ENCODE measurements at places on chromosomes 6 and 20.

DNA sequence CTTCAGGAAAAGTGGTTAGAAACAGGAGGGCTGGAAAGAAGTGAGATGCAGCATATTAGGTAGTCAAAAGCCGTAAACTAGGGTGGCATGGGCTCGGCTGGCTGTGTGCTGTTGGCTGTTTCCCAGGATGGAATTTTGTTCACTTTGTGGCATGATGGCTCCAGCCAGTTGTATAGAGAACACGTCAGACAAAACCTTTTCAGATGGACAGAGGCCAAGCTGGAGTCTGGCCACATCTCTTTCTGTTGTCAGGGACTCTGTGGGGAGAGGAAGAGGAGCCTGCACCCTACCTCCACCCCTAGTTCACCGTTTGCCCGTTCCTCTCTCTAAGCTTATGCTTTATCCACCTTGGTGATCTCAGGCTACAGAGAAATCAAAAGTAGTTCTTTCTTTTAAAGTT, 22.0 kb downstream of the C6orf89 start:
- no peak for DNase-seq

DNA sequence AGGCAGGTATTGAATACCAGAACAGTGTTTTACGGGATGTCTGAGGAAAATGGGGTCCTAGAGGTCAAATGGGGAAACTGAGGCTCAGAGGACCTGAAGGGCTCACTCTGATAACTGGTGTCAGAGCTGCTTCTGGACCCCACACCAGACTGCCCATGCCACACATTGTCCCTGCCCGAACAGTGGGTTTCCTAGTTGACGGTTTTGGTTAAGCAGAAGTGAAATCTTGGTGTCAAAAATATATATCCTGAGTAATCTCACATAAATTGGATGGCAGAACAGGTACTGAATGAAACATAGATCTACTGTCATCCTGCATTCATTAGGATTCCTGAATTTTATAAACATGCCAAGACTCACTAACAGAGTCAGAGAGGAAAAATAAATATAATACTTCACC, 16.3 kb downstream of the NOX3 start:
- no peak for DNase-seq

DNA sequence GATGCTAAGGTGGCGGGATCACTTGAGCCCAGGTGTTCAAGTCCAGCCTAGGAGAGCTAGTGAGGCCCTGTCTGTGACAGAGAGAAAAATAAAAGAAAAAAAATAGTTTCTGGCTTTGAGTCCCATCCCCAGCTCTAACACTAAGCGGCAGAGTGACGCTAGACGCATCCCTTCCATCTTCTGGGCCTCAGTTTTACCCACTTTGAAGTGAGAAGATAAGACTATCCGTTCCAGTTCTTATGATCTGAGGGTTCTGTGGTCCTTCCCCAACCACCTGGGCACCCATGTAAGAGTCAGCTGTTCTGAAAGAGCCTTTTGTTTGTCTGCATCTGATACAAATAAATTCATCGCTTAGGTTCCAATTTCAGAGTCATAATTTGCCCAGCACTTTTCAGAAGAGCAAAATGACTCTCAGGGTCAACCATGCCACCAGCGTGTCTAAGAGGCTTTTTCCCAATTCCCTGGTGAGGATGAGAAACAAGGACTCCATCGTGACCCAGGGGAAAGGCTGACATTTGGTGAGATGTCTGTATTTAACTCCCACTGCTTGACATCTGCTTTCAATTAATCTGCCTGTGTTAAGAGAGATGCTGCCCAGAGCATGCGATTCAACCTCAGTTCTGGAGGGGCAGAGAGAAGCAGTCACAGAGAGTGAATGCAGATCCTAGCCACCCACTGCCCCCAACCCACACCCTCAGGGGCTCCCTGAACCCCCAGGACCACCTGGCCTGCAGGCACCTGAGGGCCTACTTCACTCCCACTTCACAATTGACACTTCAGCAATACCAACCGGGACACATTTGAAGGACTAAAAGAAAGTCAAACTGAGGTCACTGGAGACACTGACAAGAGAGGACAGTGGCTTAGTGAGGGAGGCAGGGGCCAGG, 131.6 kb upstream of the TOP1 start:
- DNase-seq = no peak

- DNase-seq = no peak
Measured at GRCh38 chr6:98831057-98831958, 3.1 kb upstream of the POU3F2 start.

GRCh38 chr6:21082091-21082490, 511.5 kb upstream of the SOX4 start:
- no peak for DNase-seq

DNA sequence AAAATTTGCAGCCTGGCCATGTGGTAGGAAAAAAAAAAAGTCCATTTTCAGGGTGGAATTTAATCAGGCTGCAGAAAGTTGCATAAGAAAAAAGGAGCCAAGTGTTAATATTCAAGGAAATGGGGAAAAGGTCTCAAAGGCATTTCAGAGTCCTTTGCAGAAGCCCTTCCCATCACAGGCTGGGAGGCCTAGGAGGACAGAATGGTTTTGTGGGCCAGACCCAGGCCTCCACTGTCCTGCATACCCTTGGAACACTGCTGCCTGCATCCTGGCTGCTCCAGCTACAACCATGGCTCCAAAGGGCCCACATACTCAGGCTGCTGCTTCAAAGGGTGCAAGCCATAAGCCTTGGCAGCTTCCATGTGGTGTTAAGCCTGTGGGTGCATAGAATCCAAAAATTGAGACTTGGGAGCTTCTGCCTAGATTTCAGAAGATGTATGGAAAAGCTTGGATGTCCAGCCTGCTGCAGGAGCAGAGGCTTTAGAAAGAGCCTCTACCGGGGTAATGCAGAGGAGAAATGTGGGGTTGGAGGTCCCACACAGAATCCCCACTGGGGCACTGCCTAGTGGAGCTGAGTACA, 239.0 kb upstream of the STXBP5 start:
- DNase-seq = no peak

DNA sequence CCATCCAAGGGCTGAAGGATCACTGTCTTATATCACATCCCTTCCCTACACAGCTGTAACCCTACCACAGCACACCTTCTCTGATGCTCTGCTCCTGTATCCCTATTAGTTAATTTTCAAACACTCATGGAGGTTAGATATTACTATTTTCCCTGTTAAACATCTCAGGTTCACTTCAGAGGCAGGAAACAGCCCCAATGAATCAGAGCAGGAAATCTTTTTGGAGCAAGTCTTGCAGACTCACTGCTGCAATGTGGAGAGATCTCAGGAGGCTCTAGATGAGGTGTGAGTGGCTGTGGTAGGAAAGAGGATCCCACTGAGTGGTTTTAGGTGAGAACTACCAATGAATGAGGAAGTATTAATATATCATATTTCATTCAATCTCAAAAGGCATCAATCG, 19.7 kb upstream of the HTR1B start:
- no peak for DNase-seq

- no peak for DNase-seq
Measured at GRCh38 chr6:17656644-17657043, 50.1 kb downstream of the NUP153 start.

GRCh38 chr6:162485464-162485863, 242.1 kb downstream of the PRKN start:
- no peak for DNase-seq

DNA sequence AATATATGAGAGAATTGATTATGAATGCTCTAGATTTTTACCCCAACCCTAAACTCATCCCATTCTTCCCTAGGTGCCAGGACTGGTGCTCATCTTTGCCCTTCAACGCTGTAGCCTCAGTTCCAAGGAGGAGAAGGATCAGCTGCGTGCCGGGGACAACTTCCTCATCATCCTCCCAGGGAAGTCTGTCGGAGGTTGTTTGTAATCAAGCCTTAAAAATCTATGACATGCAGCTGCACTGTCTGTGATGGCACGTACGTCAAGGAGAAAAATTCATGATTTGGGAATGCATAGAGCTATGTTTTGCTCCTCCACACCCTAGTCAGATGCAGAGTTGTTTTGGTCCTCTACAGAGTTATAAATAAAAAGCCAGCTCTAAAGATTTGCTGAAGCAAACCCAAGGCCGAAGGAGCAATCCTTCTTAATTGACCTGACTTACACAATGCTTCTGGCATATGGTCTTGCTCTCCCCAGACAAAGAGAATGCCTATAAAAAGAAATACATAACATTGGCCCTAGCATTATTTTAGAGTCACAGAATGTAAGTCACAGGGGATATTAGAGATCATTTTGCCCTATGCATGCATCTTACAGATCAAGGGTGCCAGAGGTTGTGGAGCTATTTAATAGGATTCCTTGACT, 244.2 kb downstream of the HIVEP2 start:
- DNase-seq = no peak

Data from epithelial cell of proximal tubule (primary cell).